ENCODE measurements at places on chromosomes 3 and 15.

DNA sequence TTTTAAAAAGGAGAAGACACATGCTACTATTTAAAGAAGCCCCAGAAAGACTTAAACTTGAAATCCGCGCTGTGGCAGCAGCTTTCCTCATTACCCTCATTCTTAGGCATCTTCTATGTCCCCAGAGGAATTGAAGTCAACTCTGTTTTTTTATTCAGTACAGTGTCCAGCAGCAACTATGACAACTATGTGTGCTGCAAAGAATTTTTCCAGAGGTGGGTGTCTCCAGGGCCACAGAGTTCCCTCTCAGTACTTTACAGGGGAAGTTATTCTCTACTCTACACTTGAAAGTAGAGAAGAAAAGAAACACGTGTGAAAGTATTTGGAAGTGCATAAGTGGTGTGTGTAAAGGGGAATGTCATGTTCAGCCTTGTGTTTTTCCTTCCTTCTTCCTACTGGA lies 32.0 kb downstream of the GATM start:
- no peak for DNase-seq

DNA sequence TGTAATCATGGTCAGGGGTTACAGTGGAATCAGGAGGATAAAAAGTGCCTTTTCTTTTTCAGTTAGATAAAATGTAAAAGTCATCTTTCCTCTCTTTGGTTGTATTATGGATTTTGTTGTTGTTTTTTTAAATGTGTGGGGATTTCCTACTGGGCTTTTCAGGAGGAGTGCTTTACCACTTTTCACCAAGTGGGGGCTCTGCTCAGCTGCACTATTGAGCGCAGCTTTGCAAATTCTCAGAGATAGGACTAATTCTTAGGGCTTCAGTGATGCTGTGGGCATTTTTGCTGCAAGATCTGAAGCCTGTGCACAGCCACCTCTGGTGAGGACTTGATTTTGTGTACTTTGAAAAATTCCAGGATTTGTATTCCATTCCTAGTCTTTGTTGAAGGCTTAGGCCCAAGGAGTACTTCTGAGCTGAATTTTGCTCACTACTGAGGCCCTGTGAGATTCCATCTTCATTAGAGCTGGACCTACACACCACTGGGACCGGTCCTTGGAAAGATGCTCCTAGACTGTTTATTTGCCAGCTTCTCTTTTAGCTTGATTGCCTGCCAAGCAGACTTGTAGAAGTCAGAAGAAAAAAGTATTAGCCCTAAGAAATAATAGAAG lies 7.5 kb downstream of the GNB5 start:
- no peak for DNase-seq

GRCh38 chr3:171266034-171266739 lies 194.0 kb downstream of the TNIK start:
- DNase-seq: no peak

GRCh38 chr3:177598097-177598833 lies 401.0 kb upstream of the TBL1XR1 start:
- DNase-seq: peak; percentile 52

DNA sequence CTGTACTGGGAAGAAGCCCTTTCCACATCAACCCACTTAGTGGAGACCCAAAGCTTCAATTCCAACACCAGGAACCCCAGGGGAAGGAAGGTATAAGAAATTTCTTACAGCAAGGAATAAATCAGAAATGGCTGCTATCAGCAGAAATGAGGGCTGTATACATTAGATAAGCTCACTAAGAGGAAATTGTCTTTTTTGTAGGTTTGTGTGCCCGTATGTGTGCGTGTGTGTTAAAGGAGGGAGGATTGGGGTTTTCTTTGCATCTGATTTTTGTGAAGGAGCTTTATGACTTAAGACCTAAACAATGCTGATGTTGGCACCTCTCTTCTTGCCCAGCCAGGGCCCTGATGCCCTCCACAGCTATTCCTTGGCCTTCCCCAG lies 18.6 kb downstream of the ARRDC4 start:
- DNase-seq: no peak

- DNase-seq: no peak
These were observed 235.9 kb downstream of the LPP start for GRCh38 chr3:188389711-188390342.

GRCh38 chr3:180048840-180049239 lies 12.1 kb upstream of the PEX5L start:
- peak; percentile 1 for DNase-seq

GRCh38 chr3:113625834-113626233 lies 70.6 kb downstream of the USF3 start:
- no peak for DNase-seq

Data from renal pelvis (tissue), 12 donors.